ENCODE measurements at places on chromosomes 6 and 20.
A peak's percentile ranks its signal among the peaks of the same experiment; 100 is the strongest.

- DNase-seq: no peak
Measured at GRCh38 chr6:8914700-8915099, 479.4 kb upstream of the SLC35B3 start.

DNA sequence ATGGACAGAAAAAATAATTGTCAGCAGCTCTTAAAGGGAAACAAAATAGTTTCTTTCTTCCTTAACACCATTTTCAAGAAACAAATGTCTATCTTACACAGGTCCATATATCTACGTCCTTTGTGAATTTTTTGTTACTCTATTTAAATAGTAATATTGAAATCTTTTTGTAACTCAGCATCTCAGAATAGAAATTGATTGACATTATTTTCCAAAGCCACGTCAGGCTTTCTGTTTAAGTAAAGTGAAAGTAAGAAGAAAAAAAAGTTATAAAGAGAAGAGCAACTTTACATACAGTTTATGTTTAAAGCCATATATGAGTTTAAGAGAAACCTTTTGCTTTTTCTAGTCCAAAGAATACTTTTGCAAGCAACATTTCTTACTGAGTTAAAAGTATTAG, 402.9 kb upstream of the SOX4 start:
- DNase-seq: no peak

- DNase-seq: no peak
Measured at GRCh38 chr20:44644667-44645131, 6.8 kb downstream of the ADA start.

DNA sequence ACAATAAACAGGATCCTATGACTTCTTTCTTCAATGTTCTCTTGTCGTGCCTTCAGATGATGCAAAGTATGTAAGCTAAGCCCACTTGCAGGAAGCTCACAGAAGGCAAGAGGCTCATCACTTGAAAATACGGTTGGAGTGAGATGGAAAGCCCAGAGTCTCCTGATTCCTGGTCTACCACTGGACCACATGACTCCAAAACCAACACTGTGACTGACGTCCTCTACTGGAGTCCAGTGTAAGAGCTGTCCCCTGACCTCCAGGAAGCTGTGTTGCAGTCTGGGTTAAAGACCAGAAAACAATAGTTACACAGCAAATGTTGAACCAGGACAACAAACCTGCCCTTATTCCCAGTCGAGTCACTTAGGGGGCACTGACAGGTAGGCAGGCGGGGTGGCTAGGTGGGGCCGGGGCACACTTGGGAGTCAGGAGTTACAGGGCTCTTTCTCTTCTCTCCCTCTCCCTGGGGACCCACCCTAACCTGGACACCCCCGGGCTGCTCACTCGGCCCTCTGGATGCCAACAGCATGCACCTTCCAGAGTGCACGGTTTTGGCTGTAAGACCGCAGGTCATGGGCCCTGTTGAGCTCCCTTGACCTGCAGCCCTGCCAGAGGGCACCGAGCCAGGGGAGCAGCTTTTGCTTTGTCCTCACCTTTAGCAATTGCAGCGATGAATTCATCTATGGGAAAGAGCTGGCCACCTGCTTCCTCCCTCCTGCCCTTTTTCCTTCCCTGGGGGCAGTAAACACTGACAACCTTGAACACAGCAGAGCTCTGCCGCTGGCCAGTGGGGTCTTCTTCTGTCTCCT, 7.4 kb downstream of the PCK1 start:
- DNase-seq: no peak

DNA sequence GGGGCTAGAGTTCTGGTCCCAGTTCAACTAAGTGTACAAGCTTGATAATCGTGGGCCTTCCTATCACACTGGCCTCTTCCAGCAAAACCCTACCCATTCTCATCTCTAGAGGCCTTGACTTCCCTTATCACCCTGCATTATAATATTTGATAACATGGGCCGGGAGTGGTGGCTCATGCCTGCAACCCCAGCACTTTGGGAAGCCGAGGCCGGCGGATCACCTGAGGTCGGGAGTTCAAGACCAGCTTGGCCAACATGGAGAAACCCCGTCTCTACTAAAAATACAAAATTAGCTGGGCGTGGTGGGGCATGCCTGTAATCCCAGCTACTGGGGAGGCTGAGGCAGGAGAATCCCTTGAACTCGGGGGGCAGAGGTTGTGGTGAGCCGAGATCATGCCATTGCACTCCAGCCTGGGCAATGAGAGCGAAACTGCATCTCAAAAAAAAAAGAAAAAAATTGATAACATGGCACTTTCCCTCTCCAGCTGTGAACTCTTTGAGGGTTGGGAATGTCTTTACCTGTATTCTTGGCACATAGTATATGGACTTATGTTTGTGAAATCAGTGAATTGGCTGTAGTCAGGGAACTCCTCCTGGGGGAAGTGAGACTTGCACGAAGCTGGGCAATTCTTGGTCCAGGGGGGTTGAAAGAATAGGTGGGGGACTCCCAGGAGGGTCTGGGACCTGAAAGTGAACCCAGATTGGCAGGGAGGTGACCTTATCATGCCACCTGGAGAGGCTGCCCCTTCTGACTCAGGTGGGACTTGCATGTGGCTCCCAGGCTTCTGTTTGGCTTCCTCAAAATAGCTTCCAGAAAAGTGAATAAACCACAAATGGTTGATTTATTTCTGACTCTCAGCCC, 915 bp upstream of the C6orf47 start:
- DNase-seq: no peak

- DNase-seq: no peak
Measured at GRCh38 chr6:152173321-152173720, 365.8 kb downstream of the ESR1 start.

- no peak for DNase-seq
Measured at GRCh38 chr20:58748618-58749017, 56.0 kb downstream of the NPEPL1 start.

DNA sequence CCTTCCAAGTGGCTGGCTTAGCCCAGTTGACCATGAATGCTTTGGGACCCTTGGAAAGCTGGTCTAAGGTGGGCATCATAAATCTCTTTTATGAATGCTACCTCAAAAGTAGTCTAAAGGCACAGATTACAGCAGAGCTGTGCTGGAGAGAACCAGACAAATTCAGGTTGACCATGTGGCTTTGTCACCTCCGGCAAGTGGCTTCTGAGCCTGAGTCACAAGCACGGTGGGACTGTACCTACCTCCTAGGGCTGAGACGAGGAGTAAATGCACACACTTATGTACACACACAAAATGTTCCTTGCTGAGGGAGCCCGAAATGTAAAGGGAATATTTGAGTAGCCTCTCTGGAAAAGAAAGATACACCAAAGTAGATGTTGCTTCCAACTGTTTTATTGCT, 155.9 kb downstream of the NFATC2 start:
- DNase-seq: no peak

GRCh38 chr6:144879436-144879835, 594.3 kb downstream of the UTRN start:
- DNase-seq: no peak

GRCh38 chr6:151240036-151240685, 394 bp downstream of the AKAP12 start:
- DNase-seq: no peak

DNA sequence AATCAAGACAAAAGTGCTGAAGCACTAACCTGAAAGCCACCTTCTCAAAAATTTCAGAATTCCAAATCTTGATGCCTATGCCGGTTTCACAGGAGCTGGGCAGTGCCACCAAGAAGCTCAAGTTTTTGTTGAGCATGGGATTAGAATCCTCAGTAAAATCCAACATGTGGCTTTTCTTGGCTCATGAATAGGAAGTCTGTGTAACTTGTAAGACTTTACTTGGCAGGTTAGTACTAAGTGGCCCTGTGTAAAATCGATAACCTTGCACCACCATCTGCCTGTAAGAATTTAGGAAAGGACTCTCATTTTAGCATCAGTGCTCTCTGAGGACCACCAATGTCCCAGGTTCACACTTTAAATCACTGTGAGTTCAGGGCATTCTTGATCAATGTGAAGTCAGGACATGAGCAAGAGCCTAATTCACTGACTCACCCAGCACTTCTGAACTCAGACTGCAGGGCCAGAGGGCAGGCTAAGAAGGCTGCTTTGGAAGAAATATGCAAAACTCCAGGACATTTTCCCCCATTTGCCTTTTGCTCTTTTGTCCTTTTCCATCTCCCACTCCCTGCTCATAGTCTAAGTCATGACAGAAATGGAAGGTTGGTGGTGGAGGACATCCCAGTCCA, 113.2 kb downstream of the EDN1 start:
- DNase-seq: no peak

DNA sequence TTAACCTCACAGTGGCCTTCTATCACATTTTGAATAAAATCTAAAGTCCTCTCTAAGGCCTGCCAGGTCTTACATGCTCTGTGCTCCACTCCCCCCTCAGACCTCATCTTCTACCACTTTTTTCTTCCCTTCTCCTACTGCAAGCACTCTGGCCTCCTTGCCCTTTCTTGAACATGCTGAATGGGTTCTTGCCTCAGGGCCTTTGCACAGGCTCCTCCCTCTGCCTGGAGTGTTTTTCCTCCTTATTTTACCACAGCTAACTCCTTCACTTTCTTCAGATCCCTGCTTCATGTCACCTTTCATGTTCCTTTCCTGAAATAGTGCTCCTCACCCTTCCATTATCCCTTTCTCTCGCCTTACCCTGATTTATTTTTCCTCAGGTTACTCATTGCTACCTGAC, 97.9 kb upstream of the FOXP4 start:
- no peak for DNase-seq

GRCh38 chr20:25056690-25057233, 1.2 kb downstream of the ACSS1 start:
- DNase-seq: no peak

DNA sequence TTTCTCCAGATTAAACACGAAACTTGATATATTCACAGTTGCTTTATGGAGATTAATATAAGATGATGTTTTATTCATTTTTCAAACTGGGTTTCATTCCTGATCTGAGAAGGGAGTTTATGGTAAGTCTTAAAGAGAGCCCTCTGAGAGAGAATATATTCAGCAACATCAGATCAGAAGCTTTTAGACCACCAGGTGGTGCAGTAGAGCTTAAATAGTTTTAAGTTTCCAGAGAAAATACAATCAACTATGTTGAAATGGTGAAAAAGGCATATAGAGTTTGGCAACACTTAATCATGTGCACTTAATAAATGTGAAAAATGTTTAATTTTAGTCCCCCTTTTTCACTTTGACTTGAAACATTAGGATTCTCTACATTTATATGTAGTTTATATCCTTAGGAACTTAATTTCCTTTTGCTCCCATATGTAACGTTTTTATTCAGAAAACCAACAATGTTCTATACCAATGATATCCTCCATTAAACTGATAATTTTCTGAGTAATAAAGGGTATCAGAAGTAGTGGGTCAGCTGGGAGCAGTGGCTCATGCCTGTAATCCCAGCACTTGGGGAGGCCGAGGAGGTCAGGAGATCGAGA, 86.4 kb upstream of the CLDN20 start:
- peak; percentile 18 for DNase-seq

DNA sequence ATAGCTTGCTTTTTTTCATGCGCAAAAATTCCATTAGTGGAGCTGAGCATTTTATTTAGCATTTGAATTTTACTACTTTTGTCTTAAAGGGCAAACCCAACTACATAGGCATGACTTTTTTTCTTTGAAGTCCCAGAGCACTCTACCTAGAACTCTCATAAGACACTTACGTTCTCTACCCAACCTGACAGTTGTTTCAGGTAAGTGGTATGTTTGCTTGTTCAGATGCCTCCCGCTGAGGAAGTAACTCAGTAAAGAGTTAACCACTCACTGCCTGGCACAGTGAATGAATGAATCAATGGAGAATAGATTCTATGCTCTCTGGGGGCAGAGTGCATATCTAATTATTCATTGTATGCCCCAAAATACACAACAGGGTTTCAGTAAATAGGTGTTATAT, 212.3 kb upstream of the PRDM1 start:
- DNase-seq: no peak

DNA sequence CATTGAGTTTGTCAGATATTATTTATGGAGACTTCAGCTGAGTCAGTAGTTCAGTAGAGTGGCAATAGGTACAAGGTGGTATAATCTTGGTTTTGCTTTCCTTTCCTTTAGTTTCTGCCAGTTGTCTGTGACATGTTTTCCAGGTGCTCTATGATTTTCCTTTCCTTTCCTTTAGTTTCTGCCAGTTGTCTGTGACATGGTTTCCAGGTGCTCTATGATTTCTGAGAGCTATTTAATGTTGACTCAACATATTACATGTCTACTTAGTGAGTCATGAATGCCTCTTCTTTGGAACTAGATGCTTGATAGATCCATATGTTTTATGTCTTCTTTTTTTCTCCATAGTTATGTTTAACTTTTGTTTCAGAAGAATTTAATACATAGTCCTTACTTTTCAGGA, 186.4 kb upstream of the DEFB112 start:
- DNase-seq: no peak

DNA sequence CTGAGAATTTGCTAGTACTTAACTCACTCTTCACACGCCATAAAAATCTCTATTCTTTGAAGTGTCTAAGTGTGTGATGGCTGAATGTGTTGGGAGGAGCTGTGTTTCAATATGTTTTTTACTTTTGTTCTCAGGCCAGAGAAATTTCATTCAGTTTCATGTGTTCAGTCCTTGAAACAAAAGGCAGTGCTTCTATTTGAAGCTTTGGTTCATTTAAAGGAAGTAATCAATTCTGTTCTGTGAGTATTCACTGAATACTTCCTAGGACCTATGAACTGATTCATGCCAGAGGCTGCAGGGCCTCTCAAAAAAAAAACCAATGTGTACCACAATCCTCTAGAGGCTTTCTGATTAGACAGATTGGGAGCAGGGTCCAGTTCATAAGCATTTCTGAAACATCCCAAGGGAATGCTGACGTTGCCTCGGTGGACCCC, 12.4 kb upstream of the F13A1 start:
- DNase-seq: no peak

DNA sequence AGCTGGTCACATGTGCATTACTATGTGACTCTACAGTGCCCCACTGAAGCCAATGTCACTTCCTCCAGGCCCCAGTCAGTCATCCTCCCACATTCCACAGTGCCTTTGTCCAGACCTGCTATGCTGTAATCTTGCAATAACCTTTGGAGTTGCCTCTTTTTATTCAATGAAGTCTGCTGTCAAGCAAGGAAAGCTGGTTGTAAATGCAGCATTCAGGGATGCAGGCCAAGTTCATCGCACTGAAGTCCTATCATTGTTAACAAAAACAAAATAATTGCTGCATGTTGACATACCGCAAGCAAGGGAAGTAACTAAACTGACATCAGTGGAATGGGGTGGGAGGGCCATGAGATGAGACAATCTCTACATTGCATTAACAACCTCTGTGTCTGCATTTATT, 131.2 kb upstream of the CDYL start:
- DNase-seq: no peak

DNA sequence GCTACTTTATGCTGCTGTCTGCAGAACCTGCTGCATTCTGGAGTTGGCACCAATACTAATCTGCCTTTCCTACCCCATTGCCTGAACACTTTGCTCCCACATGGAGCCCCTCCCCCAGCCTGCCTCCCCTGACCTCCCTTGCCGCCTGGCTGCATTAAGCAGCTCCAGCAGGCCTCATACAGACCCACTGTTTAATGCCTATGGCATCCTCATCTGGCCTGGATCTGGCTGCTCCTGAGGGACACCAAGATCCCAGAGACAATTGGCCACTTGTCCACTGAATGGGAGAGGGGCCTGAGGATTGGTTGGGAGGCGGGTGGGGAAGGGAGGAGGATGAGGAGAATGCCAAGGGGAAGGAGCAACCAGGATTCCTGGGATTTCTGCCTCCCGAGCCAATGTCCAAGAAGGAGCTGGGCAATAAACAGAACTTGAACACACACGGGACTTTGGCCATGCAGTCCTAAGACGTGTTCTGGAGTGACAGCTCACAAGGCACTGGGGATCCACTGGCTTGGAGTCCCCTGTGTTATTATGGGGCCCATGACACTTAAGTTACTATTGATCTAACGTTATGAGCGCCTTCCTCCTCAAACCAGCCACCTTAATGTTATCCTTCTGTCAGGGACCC, 10.4 kb upstream of the KCNK5 start:
- DNase-seq: no peak

Data from SHP77 treated with DMSO at 0.1 percent for 48 hours (cell line).